ENCODE measurements at places on chromosomes 5 and 9.

- DNase-seq, result no peak
Measured at GRCh38 chr5:145965804-145966203, 29.4 kb downstream of the SH3RF2 start.

GRCh38 chr9:37840560-37841194 is 40.1 kb downstream of the DCAF10 start:
- DNase-seq, result peak; percentile 9

GRCh38 chr5:172527559-172527958 is 73.2 kb upstream of the SH3PXD2B start:
- no peak for DNase-seq

GRCh38 chr9:73844135-73844534 is 653.0 kb upstream of the RORB start:
- no peak for DNase-seq

- DNase-seq, result no peak
Measured at GRCh38 chr5:8848997-8849594, 696.8 kb downstream of the SEMA5A start.

GRCh38 chr5:107636555-107636954 is 34.2 kb downstream of the EFNA5 start:
- DNase-seq, result no peak

- DNase-seq, result no peak
Measured at GRCh38 chr5:74081126-74081525, 455.1 kb downstream of the ARHGEF28 start.

GRCh38 chr5:89047571-89047970 is 164.6 kb upstream of the MEF2C start:
- no peak for DNase-seq
